Bronchial epithelial cell (primary cell): ENCODE measurements at places on chromosomes 5 and 9. TPM values are rescaled to one million over a fixed set of nuclear protein-coding genes. Genes with fewer than 3 reads are reported as not detected.

The OTULINL gene
- 0.77 and 0.79 TPM in 2 replicates for total RNA-seq

The PLPP1 gene
- total RNA-seq: 17.6 and 23.8 TPM in 2 replicates

The ZNF300 gene
- total RNA-seq: 3.1 and 4.7 TPM in 2 replicates

The FST gene
- total RNA-seq: 12.8 and 85.0 TPM in 2 replicates

The TLX3 gene
- not detected in 2 replicates for total RNA-seq

The CARD6 gene
- total RNA-seq: 6.1 and 7.8 TPM in 2 replicates

The LCN9 gene
- total RNA-seq: not detected in 2 replicates

The GABRG2 gene
- total RNA-seq: not detected in 2 replicates

The CCNJL gene
- 4.2 and 4.4 TPM in 2 replicates for total RNA-seq

The ABCA1 gene
- total RNA-seq: 34.2 and 40.6 TPM in 2 replicates

The ENTR1 gene
- total RNA-seq: 48.9 and 89.0 TPM in 2 replicates

The NINJ1 gene
- total RNA-seq: 13.4 and 15.9 TPM in 2 replicates

The CD14 gene
- 2.3 and 3.2 TPM in 2 replicates for total RNA-seq

The MSMP gene
- not detected in 2 replicates for total RNA-seq

The PKD2L2 gene
- total RNA-seq: not detected in 2 replicates

The CXXC5 gene
- 6.1 and 27.4 TPM in 2 replicates for total RNA-seq

The HSPB3 gene
- total RNA-seq: not detected in 2 replicates

The SPINK6 gene
- not detected in 2 replicates for total RNA-seq

The PBX3 gene
- 6.3 and 10.6 TPM in 2 replicates for total RNA-seq

The PCDHB3 gene
- total RNA-seq: under 0.01 and 0.13 TPM in 2 replicates

The RNF180 gene
- 3.6 and 4.5 TPM in 2 replicates for total RNA-seq

The EGR1 gene
- total RNA-seq: 6.1 and 9.0 TPM in 2 replicates

The OR1Q1 gene
- not detected in 2 replicates for total RNA-seq

The HABP4 gene
- total RNA-seq: 6.6 and 7.0 TPM in 2 replicates

The IRX1 gene
- total RNA-seq: 5.2 and 15.3 TPM in 2 replicates

The NR2F1-AS1 gene
- 0.26 and 1.1 TPM in 2 replicates for total RNA-seq

The IPO11 gene
- 22.4 and 23.9 TPM in 2 replicates for total RNA-seq

The AIF1L gene
- 2.6 and 7.7 TPM in 2 replicates for total RNA-seq

The EIF4E1B gene
- total RNA-seq: not detected in 2 replicates

The TPPP gene
- 1.6 and 2.4 TPM in 2 replicates for total RNA-seq

The GGTA1 gene
- total RNA-seq: 0.13 TPM in 1 of 2 replicates, not detected in the other

The CTXN3 gene
- total RNA-seq: not detected in 2 replicates

The DRD1 gene
- not detected in 2 replicates for total RNA-seq

The ANKRD31 gene
- 0.13 and 0.26 TPM in 2 replicates for total RNA-seq

The GDNF gene
- under 0.01 TPM in 1 of 2 replicates, not detected in the other for total RNA-seq

The BTNL8 gene
- not detected in 2 replicates for total RNA-seq

The TLR4 gene
- total RNA-seq: 0.13 and 0.26 TPM in 2 replicates

The PCDHGA11 gene
- total RNA-seq: 1.6 and 3.2 TPM in 2 replicates

The PCDHB11 gene
- total RNA-seq: under 0.01 and 0.26 TPM in 2 replicates

The SPATA31D4 gene
- not detected in 2 replicates for total RNA-seq

The CNTLN gene
- total RNA-seq: 0.79 and 1.7 TPM in 2 replicates

The UGT3A2 gene
- total RNA-seq: not detected in 2 replicates

The FBP2 gene
- not detected in 2 replicates for total RNA-seq

The FAM114A2 gene
- total RNA-seq: 19.7 and 27.1 TPM in 2 replicates

The GZMA gene
- total RNA-seq: not detected in 2 replicates

The PCDHB7 gene
- total RNA-seq: not detected in 2 replicates

The BARHL1 gene
- not detected in 2 replicates for total RNA-seq

The BTNL3 gene
- not detected in 2 replicates for total RNA-seq

The PSD2 gene
- under 0.01 TPM in 1 of 2 replicates, not detected in the other for total RNA-seq

The IFNA13 gene
- total RNA-seq: not detected in 2 replicates

The RUSC2 gene
- total RNA-seq: 4.5 and 4.9 TPM in 2 replicates

The SKIC3 gene
- total RNA-seq: 117 and 125 TPM in 2 replicates

The STC2 gene
- 310 and 440 TPM in 2 replicates for total RNA-seq
